NCI-H345 (cell line): ENCODE measurements at places on chromosomes 6 and 20.

DNA sequence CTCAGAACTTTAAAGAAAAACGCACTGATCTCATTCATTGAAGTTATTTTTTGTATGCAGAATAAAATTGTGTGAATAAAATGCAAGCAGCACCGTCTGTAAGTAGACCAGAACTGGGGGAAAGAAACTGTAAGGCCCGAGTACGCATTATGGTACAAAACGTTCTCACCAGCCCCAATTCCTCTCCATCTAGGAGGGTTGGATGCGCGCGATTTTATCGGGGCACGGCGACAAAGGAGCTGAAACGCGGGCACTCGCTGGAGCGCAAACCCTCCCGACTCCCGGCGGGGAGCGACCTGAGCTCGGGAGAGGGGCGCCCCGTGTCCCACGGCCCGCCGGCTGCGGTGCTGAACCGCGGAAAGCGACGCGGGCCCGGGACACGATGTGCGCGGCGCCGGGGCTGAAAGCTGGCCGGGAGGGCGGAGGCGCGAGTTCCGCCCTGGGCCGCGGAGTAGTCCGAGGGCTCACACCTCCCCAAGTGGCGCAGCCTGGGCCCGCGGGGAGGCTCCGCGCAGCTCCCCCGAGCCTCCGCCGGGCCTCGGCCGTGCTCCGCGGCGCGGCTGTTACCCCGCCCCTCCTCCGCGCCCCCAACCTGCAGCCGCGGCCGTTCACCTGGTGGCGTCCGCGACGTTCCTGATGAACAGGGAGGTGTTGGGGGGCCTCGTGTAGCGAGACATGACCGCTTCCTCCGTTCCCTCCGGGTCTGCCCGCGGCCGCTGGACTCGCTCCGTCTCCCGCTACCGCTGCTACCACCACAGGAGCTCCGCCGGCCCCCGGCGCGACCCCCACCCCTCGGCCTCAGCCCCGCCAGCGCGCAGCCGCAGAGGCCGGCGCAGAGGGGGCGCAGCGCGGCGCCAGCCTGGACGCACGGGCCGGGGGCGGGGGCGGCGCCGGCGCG lies at the start of gene SRSF12:
SRSF12 (minus strand) TSS at position 861 of the 898 bp plus-strand sequence; CDS start at position 677, 184 bp downstream.
- DNase-seq: peak; percentile 64

- no peak for DNase-seq
These were observed 288.7 kb downstream of the CD109 start for GRCh38 chr6:73984571-73985210.

GRCh38 chr6:65745614-65746013 lies 38.6 kb upstream of the EYS start:
- DNase-seq: no peak

DNA sequence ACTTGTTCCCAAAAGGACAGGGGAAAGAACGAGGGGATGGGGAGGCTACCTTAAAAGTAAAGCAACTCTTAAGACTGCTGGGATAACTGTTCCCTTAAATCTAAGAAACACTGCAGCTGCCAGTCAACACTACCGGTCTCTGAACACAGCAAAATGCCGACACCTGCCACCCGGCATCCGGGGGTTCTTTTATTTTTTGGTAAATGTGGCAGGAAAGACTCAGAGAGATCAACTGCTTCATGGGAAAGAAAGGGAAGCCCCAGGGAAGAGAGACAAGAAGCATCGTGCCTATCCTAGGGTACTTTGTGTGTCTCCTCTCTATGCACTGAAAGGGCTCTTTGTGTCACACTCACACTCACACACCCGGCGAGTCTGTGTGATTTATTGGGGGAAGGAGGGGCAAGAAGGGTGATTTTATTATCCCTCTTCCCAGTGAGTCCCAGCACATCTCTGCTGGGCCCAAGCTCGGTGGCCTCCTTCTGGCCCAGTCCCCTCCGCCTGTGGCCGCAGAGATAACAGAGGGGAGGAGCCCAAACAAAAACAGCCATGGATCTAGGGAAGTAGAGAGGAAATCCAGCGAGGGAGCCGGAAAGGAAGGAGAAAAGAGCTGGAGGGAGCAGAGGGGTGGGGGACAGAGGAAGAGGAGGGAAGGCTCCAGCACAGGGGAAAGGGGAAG lies 1.4 kb downstream of the FYN start:
- no peak for DNase-seq

DNA sequence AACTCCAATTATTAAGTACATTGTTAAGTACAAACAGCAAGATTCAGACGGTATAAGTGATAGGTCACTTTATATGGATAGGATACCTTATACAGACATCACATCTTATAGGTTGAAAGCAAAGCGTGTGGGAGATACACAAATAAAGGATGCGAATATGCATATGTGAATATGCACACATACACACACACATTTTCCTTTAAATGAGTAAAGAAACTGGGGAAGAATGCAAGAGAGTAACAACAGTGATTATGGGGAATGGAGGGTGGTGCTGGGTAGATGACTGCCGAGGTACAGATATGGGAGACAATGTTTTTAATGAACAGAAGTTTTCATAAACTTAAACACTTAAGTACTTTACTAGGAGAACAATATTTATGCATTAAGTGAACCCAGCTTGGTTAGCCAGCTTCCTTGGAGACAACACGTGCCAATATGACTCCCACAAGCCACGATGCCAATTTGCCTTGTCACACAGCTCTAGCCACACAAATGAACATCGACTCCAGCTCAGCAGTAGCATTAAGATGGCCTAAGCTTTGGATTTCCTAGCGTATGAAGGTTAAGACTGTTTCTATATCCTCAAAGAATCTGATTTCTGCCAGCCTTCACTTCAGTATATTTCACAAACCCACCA lies 96.6 kb downstream of the EPB41L2 start:
- DNase-seq: no peak

DNA sequence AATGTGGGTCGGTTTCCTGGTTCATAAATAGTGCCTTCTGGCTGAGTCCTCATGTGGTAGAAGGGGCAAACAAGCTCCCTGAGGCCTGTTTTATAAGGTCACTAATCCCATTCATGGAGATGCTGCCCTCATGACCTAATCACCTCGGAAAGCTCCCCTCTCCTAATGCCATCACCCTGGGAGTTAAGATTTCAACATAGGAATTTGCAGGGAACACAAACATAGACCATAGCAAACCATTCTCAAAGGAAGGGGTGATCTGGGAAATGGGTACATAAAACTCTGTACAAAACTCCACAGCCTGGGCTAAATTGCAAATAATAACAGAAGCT lies 1.5 kb upstream of the ADTRP start:
- no peak for DNase-seq

DNA sequence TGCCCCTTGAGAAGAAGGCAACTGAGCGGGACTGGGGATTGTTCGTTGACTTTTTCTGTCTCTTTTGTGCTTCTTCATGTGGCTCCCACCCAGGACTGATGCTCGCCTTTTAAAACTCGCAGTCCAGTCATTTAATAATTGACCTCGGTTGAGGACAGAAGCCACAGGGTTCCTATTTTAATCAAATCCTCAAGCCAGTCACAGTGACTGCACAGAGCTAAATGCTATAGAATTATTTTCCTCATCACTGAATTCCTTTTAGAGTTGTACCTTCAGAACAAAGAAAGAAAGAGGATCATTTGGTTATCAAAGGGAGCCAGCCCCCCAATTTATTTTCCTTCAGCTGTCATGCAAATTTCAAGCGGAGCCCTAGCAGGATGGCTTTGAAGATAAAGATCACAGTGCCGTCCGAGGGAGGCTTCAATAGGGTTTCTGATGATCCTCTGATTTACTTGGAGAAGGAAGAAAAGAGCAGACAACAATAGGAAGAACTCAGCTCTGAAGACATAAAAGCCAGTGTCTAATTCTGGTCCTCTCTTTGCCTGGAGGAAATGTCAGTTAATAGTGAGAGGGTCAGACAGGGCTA lies 186.6 kb downstream of the DOK5 start:
- no peak for DNase-seq

GRCh38 chr6:124203101-124203811 lies 399.6 kb downstream of the NKAIN2 start:
- DNase-seq: no peak

- no peak for DNase-seq
These were observed 583.5 kb downstream of the EYS start for GRCh38 chr6:65123521-65123920.

DNA sequence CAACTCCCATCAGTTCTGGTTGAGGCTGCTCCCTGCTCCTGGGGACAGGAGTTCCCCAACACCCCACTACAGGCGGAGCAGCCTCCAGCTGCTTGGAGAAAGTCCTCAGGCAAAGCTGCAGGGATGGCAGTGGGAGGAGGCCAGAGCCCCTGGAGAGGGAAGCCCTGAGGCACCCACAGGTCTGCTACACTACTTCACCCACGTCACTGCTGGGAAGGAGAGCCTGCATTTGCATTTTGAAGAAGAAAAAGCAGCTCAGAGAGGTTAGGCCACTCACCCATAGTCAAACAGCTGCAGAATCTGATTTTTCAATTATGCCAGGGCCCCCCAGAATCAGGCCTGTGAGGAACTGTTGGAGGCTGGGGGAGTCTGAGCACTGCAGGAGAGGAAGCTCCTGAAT lies 17.2 kb downstream of the BFSP1 start:
- no peak for DNase-seq

DNA sequence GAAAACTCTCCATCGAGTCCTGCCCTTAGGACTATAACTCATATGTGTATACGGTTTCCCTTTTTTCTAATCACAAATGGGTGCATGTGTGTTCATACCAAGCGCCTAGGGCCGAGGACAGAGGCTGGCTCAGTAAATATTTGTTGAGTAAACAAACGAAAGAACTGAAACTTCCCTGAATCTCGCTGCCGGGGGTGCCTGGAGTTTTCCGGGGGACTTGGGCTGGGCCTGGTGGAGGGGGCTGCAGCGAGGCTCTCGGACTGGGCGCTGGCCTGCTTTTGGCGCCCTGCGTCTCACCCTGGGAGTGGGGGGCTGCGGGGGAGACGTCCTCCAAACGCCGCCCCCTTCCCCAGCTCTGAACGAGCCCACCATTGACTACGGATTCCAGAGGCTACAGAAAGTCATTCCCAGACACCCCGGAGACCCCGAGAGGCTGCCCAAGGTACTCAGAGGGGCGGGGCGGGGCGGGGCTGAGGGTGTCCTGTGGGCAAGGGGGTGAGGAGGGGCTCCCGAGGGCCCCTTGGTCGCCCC lies 49.0 kb downstream of the CPXM1 start:
- DNase-seq: peak; percentile 66

- DNase-seq: no peak
These were observed 186.5 kb downstream of the SCP2D1 start for GRCh38 chr20:19000078-19000477.

- no peak for DNase-seq
These were observed 80.4 kb upstream of the SPTLC3 start for GRCh38 chr20:12928358-12928754.

DNA sequence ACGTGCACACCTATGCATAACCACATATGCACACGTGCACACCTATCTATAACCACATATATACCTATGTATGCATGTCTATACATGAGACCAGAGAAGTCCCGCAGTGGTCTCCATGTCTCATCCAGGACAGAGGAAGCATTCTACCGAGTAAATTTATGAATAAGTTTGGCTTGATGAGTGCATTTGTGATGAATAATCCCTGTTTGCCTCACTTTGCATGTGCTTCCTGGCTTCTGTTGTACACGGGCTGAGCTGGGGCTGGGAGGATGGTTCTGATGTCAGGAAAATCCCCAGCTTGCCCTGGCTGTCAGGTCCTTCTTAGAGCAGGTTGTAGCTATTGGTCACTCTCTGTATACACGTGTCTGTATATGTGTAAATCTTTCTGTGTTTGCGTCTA lies 157.6 kb upstream of the RPS6KA2 start:
- no peak for DNase-seq

GRCh38 chr6:45830441-45831139 lies 185.1 kb downstream of the CLIC5 start:
- DNase-seq: no peak

GRCh38 chr20:57460781-57461465 lies 64.0 kb downstream of the CTCFL start:
- DNase-seq: no peak

DNA sequence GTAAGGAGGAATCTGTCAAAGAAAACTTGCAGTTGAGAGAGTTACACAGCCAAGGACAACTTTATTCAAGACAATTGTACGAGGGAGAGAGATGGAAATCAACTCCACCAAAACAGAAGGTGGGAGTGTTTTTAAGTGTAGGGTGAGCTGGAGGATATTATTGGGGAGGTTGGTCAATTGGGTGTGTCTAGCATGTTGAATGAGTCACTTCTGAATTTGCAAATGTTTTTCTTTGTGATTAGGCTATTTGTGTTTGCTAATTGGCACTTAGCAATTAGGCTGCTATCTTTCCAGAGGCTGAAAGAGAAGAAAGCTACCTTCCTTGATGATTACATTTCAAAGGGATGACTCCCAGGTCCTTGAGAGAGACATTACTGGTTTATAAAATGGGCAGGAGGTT lies 441.1 kb downstream of the MEI4 start:
- no peak for DNase-seq

GRCh38 chr6:27669295-27669623 lies 196.4 kb upstream of the ZNF184 start:
- peak; percentile 48 for DNase-seq

DNA sequence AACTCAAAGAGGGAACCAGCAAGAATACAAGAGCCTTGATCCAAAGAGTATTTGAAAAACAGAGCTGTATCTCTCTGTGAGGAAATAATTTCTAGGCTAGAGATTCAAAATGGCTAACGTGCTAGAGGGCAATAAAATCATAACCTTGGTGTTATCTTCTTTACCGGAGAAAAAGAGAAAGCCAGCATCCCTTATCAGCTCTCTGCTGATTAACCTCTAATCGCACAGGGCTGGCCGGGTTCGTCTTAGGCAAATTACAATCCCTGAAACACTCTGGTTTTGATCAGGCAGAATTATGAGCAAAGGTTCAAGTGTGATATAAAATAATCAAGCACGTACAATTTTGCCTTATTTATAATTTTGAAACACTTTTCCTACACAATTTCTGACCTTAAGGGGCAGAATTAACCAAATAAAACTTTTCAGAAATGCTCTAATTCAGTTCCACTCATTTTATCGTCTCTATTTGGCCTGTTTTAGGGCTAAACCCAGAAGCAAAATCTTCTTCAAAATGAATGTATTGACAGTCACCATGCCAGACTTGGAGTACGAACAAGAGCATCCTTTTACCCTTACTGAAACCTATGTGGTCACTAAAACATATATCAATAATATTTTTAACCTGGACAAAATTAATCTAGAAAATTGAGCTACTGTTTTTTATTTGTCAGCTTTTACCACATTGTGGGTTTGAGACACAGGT lies 13.7 kb downstream of the PSMB9 start:
- no peak for DNase-seq

- DNase-seq: no peak
These were observed 19.4 kb upstream of the SDHAF4 start for GRCh38 chr6:70547313-70547712.
